Vagina (tissue), 2 donors: ENCODE measurements at places on chromosomes 1 and 21.

DNA sequence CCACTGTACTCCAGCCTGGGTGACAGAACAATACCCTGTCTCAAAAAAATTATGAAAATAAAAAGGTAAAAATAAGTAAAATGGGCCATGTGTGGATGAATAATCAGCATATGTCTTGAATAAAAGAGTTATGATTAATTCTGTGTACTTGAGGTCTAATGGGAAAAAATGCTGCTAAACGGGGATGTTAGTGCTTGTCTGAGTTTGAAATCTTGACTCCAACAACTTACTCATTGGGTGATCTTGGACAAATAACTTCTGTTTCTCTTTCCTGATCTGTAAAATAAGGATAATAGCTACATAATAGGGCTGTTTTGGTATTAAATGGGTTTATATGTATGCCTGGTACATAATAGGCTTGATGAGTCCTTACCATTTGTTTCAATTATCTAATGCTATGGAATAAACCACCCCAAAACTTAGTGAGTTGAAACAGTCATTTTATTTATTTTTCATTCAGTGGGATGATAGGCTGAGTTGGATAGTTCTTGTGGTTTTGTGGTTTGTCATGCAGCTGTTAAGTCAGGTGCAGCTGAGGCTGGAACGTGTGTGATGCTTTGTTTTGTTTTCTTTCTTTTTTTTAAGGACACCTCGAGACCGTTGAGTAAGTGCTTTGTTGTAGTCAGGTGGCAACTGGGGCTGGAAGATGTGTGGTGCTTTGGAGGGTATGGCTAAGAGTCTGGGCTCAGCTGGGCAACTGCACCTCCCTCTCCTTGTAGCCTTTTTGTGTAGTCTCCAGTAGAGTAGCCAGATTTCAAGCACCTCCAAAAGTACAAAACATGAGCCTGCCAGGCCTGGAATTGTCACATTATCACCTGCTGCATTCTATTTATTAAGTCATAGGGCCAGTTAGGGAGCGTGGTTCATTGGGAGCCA is 4.9 kb downstream of the MDM4 start:
- DNase-seq: no peak

DNA sequence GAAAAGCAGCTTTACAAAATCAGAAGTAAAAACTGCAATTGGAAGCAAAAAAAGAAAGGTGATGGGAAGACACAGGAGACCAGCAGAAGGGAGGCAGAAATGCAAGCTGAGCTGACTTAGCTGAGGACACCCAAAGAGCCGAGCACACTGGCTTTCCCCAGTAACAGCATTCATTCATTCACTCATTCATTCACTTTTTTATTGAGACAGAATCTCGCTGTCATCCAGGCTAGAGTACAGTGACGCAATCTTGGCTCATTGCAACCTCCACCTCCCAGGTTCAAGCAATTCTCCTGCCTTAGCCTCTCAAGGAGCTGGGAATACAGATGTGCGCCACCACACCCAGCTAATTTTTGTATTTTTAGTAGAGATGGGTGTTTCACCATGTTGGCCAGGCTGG is 8.2 kb downstream of the ANGPTL7 start:
- DNase-seq: no peak

DNA sequence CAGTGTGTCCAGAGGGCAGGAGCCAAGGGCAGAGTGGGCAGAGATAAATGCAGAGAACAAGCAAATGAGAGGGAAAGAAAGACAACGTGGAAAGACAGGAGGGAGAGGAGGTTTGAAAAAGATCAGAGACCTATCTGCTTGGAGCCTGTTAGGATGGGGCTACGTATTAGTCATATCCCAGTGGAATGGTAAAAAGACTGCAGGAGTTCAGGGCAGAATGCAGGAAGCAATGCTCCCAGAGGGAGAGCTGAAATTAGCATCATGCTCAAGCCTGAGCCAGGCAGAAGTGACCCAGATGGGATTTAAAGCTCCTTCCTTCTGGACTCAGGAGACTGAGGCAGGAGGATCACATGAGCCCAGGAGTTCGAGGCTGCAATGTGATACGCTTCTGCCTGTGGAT is 261.3 kb upstream of the CHRM3 start:
- DNase-seq: no peak

DNA sequence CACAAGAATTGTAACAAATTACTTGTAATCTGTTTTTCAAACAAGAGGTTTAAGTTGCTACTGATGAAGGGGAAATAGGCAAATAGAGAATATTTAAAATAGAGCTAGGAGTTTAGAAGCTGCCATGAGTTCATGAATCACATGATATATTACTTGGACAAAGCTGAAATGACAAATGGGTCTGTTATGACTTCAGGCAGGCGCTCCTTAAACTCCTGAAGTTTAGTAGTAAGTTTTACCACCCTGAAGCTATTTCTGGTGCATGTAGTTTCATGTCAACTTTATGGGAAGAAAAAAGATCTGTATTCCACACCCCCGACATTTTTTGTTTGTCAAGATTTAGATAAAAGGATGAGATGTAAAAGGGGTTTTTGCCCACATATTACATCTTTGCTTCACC is 58.5 kb downstream of the PLA2G4A start:
- DNase-seq: no peak

GRCh38 chr1:168032029-168032428 is 95.2 kb upstream of the MPC2 start:
- DNase-seq: no peak

- no peak for DNase-seq
Observed at GRCh38 chr21:22450507-22450906, 1452.3 kb downstream of the NCAM2 start.

DNA sequence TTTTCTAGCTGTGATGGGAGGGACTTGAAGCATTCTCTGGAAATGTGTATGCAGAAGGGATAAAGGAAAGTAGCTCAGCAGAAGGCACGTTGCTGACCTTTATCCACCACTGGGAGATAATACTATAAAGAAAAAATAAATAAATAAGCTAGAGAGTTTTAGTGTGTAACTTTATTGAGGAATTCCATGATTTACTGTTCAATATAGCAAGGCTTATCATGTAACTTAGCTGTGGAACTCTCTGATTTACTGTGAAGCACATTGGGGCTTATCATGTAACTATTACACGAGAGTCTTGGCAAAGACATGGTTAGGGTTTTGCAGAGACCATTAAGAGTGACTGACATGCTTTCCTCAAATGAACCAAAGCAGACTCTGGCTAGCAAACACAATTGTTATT is 316.1 kb upstream of the SNX7 start:
- no peak for DNase-seq

DNA sequence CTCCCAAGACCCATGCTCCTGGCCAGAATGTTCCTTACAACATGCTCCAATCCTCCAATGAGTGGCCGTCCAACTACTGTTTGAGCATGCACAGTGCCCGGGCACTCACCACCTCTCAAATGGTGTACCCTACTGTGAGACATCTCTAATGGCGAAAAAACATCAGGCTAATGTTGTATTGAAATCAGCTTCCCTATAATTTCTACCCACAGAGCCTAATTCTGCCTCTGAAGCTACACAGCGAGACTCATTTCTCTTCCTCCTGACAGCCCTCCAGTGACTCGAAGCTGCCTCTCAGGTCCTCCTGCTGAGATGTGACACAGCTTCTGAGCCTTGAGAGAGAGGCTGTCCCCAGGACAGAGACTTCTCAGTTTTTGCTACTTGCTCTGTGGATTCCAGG is 130.7 kb downstream of the FAM78B start:
- no peak for DNase-seq

- no peak for DNase-seq
Observed at GRCh38 chr1:100671601-100672000, 47.9 kb upstream of the VCAM1 start.

DNA sequence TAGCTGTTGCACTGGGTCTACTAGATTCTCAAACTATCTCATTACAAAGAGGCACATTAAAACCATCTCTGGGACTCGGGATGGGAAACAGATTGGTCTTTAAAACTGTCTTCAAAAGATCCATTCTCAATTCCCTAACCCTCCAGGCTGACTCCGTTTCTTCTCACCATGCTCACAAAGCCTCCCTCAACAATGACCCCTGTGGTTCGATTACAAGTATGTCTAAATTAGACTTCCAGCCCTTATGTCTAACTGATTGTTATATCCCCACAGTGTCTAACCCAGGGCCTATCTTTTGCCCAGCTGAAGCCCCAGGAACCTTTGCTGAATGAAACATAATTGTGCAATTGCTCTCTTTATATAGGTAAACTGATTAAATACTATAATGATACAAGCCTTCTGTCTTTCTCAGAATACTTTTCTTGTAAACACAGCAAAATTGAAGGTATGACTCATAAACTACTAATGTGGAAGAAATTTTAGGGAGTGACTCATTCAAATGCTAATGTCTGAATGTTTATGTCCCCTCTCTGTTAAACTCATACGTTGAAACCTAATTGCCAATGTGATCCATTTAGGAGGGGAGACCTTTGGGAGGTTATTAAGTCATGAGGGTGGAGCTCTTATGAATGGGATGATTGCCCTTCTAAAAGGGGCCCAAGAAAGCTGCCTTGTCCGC is 65.6 kb upstream of the DAB1 start:
- DNase-seq: no peak

GRCh38 chr21:45172420-45172819 is 98.0 kb downstream of the ADARB1 start:
- no peak for DNase-seq

GRCh38 chr1:244113532-244114320 is 62.6 kb downstream of the ZBTB18 start:
- DNase-seq: no peak

GRCh38 chr1:238485057-238485911 is 594.6 kb upstream of the ZP4 start:
- DNase-seq: no peak

- no peak for DNase-seq
Observed at GRCh38 chr1:220430059-220430458, 97.9 kb upstream of the MARK1 start.

DNA sequence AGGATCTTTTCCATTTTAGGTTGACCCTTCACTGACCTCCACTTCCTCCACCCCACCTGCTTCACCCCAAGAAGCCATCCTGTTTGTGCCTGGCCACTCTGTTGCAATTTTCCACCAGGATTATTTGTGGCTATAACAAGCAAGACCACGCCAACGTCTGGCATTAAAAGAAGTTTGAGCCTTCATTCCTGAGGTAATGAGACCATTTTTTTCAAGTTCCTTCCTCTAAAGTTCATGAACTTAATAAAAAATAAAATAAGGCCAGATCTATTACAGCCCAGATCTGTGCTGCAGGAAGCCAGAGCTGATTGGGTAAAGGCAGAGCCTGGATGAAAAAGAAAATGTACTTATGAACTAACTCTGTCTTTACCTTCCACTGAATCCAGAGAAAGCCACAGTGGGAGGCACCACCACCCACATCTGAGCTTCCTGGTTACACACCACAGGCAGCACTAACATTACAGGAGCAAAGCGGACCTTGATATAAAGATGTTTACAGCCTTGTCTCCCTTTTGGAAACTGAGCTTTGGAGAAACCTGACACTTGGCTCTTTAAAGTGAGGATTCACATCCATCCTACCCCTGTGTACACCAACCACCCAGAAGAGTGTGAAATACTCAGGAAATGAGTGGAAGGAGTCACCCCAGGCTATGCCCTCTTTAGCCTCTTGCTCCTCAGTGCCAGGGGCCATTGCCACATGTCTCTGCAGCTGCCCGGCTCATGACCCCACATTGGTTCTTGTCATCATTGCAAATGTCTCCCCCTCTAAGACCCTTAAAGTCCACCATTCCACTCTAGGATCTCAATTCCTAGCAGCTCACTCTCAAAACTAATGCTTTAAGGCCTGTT is 293.6 kb downstream of the PLPP3 start:
- no peak for DNase-seq

DNA sequence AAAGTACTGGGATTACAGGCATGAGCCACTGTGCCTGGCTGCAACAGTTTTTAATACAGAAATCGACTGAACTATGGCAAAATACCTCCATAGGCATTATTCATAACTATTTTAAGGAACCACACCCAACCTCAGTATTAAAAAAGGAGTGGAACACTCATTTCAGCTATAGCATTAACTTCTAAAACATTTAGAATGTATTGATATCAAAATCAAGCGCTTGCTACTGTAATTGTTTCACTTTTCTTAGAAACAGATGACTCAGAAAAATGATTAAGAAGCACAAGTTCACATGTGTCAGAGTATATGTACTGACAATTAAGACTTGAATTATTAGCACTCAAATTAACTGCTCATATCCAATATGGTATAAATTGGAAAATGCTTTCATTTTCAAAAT is 15.1 kb downstream of the AIDA start:
- no peak for DNase-seq

GRCh38 chr1:36137226-36137625 is 12.1 kb downstream of the TRAPPC3 start:
- no peak for DNase-seq

DNA sequence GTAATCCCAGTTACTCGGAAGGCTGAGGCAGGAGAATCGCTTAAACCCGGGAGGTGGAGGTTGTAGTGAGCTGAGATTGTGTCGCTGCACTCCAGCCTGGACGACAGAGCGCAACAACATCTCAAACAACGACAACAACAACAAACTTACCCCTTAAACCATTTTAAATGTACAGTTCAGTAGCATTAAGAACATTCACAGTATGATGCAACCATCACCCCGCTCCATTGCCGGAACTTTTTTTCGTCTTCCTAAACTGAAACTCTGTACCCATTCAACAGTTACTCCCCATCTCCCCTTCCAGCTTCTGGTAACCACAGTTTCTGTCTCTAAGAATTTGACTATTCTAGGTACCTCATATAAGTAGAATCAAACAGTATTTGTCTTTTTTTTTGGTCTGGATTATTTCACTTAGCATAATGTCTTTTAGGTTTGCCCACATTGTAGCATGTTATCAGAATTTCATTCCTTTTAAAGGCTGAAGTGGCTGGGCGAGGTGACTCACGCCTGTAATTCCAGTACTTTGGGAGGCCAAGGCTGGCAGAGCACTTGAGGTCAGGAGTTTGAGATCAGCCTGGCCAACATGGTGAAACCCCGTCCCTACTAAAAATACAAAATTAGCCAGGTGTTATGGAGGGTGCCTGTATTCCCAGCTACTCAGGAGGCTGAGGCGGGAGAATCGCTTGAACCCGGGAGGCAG is 19.6 kb downstream of the CA6 start:
- DNase-seq: no peak

DNA sequence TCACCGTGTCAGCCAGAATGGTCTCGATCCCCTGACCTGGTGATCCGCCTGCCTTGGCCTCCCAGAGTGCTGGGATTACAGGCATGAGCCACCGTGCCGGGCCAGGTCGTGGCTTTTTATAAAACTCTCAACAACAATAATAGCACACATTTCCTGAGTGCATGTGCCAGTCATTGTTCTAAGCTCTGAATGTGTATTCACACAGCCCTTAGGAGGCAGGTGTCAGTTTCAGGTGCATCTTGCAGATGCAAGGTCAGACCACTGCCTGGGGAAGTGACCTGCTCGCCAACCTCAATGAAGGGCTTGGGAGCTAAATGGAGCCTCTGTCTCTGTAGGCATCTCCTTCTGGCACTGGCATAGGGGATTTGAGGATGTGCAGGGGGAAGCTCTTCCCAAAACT is 1.6 kb upstream of the LEFTY2 start:
- DNase-seq: no peak

DNA sequence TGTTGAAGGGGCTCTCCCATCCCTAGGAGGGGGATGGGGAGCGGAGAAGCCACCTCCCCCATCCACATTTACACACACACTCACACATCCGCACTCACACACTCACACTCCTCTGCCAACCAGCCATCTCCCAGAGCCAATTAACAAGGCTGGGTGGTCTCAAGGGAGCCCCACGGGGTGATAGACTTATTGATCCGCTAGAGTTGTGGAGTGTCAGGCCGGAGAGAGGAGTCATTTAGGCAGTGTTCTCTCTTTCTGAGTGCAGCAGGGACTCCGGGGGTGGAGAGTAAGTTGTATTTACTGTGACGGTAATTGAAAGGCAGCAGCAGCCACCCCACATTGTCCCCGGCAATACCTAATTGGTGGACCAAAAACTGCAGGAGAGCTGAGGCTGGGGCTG is 61.6 kb downstream of the KLHDC7A start:
- DNase-seq: no peak

GRCh38 chr1:6125366-6125765 is 54.8 kb downstream of the CHD5 start:
- DNase-seq: no peak
